Activated CD8-positive, alpha-beta memory T cell treated with anti-CD3 and anti-CD28 coated beads, Interleukin-2, amount 10 ng/mL, durations not matched to agents 7 days and 5 days (primary cell): ENCODE measurements at places on chromosomes 13 and 19. TPM values are rescaled to one million over a fixed set of nuclear protein-coding genes. Genes with fewer than 3 reads are reported as not detected.

The HIF3A gene
- total RNA-seq, result not detected

- no peak for DNase-seq
These were observed 569 bp upstream of the MCF2L start for GRCh38 chr13:112968380-112968909.

The PEG3 gene
- not detected for total RNA-seq

- DNase-seq, result no peak
These were observed 42.8 kb upstream of the DCUN1D2 start for GRCh38 chr13:113533161-113533840.

- DNase-seq, result no peak
These were observed 667.1 kb downstream of the PCDH9 start for GRCh38 chr13:66563076-66563475.

- DNase-seq, result no peak
These were observed 34.0 kb upstream of the USE1 start for GRCh38 chr19:17180997-17181702.

The CFAP97D2 gene
- not detected for total RNA-seq

DNA sequence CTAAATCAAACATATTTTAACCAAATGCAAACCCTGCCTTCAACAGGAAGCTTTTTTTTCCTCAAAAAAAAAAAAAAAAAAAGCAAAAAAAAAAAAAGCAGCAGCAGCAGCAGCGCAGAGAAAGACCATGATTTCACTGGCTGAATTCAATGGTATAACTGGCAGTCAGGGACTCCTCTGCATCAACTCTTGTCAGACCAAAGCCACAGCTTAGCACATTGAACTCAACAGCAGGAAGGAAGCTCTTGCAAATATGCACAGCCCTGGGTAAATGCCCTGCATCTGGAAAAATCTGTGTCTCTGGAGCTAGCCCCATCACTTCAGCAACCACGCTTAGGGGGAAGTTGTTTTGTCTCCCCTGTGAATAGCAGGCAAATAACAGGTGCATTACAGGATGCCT is 17.6 kb upstream of the DHRS12 start:
- DNase-seq, result no peak

DNA sequence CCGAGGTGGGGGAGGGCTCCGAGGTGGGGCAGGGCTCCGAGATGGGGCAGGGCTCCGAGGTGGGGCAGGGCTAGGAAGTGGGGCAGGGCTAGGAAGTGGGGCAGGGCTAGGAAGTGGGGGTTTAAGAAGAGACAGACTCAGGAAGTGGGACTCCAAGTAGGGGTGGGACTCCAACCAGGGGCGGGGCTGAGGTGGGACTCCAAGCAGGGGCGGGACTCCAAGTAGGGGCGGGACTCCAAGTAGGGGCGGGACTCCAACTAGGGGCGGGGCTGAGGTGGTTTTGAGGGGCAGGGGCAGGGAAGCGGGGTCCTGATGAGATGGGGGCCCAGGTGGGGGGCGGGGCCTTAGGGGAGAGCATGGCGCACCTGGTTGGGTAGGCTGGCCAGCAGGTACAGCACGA is 13.6 kb downstream of the CFD start:
- DNase-seq, result peak; percentile 91

- DNase-seq, result no peak
These were observed 12.5 kb upstream of the NCR1 start for GRCh38 chr19:54893406-54893805.

DNA sequence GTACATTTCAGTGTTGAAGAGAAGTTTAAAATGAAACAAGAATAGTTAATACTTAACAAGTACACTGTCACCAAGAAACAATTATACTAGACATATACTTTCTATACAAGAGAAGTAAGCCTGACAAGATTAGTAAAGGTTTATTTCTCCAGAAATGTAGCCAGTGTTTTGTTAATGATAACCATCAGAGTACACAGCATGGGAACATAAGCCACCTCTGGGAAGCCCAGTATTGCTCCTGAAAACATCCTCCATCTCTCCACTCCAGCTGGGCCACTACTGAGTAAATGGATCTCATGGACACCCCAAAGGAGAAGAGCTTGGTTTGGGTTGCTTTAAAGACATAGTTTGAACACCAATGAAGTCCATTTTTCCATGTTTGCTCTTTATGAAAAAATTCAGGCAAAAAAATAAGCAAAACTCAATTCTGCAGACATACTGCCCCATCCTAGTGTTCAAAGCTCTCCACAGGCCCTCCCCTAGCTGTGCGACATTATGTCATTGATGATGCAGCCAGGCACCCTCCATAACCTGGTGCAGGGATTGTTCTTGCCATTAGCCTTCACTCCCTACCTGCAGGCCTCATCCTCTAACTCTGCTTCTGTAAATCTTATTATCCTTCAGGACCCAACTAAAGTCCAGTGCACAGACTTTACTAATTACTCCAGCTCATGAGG is 61.9 kb downstream of the LHFPL6 start:
- no peak for DNase-seq

DNA sequence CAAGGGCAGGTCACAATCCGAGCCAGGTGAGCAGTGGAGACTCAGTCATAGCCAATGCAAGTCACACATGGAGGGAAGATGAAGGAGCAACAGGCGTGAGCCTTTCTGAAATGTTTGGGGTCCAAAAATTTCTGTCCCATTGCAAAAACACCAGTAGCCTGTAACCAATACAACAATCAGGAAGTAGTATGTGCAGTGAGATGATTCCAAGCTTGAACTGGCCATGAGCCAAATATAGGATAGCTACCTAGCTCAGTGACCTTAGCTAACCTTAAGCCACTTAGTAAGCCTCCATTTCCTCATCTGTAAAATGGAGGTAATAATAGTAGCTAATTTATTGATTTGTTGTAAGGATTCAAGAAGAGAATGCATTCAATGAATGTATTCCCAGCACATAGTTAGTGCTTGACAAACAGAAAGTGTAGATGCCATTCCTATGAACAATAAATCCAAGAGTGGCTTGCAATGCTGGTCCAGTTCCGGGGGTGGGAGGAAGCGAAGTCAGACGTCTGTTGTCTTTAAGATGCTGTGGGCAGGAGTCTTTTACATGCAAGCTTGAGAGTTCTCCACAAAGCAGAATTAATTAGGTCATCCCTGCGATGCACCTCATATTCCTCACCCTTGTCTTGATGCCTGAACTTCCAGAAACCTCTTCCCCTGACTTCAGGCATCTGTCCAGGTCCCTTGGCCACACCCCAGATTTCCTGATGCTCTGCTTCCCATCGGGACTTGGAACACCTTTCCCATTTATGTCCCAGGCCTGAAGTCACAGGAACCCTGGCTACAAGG is 195.7 kb upstream of the UBL3 start:
- no peak for DNase-seq

DNA sequence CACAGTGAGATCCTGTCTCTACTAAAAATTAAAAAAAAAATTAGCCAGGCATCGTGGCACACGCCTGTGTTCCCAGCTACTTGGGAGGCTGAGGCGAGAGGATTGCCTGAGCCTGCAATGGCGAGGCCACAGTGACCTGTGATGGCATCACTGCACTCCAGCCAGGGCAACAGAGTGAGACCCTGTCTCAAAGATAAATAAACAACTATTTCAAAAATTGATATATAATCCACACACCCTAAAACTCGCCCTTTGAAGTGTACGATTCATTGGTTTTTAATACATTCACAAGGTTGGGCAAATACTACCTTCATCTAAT is 12.1 kb upstream of the TICAM1 start:
- no peak for DNase-seq

The ZNF726 gene
- total RNA-seq, result 14.2 TPM

GRCh38 chr13:71787414-71787813 is 79.6 kb downstream of the DACH1 start:
- DNase-seq, result no peak

The TMEM38A gene
- 0.87 TPM for total RNA-seq

The C1QTNF9B gene
- not detected for total RNA-seq

DNA sequence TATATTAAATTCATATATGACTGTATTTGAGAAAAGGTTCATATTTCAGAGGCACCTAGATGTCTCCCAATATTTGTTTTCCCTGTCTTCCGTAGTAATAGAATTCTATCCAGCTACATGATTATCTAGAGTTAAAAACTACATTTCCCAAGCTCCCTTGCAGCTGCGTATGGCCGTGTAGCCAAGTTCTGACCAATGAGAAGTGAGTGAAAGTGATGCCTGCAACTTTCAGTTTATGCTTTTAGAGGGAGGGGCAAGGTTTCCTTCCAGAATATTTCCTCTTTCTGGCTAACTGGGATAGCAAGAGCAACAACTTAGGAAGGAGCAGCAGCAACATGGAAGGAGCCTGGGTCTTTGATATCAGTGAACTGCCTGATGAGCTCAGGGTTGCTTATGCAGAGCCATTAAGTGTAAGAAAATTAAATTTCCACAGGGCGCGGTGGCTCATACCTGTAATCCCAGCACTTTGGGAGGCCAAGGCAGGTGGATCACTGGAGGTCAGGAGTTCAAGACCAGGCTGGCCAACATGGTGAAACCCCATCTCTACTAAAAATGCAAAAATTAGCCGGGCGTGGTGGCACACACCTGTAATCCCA is 23.2 kb upstream of the CYP2A13 start:
- no peak for DNase-seq

DNA sequence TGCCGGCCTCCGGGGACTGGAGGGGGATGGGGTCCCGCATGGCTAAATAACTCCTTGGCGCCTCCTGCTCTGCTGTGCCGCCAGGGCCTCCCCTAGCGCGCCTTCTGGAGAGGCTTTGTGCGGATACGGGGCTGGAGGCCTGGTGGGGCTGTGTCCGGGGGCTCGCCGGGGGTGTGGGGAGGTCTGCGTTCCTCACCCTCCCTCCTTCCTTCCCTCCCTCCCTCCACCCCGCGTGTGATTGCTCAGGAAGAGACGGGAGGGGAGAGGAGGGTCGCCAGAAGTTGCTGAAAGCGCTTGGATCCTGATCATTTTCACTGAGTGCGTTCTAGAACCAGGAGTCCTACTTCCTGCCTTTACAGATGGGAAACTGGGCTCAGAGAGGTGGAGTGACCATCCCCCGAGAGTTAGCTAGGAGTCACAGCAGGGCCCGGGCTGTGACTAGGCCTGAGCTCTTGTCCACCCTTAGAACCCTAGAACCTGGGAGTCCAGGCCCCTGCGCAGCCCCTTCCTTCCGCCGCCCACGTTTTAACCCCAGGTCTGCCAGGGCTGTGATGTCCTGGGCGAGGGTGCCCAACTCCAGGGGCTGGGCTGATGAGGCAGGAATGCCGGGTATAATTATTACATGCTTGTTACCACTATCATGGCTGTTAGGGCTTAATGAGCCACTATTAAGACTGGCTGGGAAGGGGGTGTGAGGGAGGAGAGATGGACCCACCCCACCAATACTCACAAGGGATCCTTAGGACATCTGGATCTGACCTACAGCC is 782 bp upstream of the JUND start:
- peak; percentile 65 for DNase-seq

- no peak for DNase-seq
These were observed 35.5 kb downstream of the ACTN4 start for GRCh38 chr19:38682872-38683392.

DNA sequence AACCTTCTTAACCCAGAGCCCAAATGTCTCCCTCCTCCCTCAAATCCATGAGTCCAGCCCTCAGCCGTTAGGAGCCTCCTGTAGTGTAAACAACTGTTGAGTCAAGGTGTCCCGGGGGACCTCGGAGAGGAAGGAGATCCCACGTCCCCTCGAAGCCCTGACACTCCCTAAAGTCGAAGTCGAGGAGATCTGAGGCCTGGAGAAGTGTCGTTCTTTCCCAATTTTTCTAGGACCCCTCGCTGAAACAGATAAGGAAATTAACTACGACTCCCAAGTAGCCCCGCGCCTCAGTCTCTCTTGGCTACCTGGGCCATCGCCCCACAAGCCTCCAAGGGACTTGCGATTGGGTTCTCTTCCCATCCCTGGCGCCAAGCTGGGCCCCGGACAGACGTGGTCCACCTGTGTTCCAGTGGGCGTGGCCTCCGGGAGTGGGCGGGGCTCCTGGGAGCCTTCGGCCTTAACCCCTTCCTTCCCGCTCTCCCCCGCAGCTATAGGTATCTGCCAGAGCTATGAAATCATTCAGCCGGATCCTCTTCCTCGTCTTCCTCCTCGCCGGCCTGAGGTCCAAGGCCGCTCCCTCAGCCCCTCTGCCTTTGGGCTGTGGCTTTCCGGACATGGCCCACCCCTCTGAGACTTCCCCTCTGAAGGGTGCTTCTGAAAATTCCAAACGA is 869 bp downstream of the GFY start:
- DNase-seq, result no peak

The EBI3 gene
- 14.7 TPM for total RNA-seq

DNA sequence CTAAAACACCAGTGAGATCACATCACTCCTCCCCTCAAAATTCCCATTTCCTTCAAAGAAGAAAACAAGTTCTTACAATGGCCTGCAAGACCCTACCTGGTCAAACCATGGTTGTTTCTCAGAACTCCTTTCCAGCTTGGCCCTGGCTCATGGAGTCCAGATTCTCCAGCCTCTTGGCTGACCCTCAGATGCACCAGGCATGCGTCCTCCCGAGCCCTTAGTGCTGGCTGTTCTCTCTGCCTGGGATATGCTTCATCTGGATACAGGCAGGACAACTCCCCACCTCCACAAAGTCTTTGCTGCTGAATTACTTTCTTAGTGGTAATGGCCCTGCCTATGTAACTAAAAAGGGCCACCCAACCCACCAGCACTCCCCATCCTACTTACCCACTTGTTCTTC is 94.3 kb downstream of the MBNL2 start:
- DNase-seq, result no peak

The CEACAM3 gene
- not detected for total RNA-seq

- no peak for DNase-seq
These were observed 288.9 kb downstream of the KCNRG start for GRCh38 chr13:50303963-50304721.

GRCh38 chr19:48284896-48285295 is 15.0 kb downstream of the ZNF114 start:
- DNase-seq, result no peak

The COL5A3 gene
- not detected for total RNA-seq

DNA sequence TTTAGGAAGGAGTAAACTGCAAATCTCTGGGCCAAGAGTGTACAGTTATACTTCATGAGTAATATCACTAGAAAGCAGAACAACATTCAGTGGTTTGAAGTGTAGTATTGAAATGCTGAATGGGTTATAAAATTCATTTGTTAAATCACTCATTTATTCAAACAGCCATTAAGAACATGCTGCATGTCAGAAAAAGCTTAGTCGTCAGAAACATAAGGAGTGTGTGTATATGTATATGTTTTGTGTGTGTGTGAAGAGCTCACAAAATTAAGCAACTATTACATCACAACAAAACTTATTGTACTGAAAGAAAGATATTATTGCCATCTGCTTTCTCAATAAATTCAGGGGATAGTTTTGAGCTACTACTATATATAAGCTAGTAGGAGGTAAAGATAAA is 165.4 kb upstream of the PCDH9 start:
- no peak for DNase-seq

- DNase-seq, result no peak
These were observed 419.5 kb upstream of the ARGLU1 start for GRCh38 chr13:106987427-106987785.

The CLEC4G gene
- total RNA-seq, result not detected

The IGLON5 gene
- total RNA-seq, result 0.23 TPM

The FAM124A gene
- 0.09 TPM for total RNA-seq

The SLC10A2 gene
- total RNA-seq, result not detected
